ENCODE measurements at places on chromosomes 4 and X.

GRCh38 chrX:17038681-17039161, 92.3 kb downstream of the REPS2 start:
- no peak for DNase-seq

DNA sequence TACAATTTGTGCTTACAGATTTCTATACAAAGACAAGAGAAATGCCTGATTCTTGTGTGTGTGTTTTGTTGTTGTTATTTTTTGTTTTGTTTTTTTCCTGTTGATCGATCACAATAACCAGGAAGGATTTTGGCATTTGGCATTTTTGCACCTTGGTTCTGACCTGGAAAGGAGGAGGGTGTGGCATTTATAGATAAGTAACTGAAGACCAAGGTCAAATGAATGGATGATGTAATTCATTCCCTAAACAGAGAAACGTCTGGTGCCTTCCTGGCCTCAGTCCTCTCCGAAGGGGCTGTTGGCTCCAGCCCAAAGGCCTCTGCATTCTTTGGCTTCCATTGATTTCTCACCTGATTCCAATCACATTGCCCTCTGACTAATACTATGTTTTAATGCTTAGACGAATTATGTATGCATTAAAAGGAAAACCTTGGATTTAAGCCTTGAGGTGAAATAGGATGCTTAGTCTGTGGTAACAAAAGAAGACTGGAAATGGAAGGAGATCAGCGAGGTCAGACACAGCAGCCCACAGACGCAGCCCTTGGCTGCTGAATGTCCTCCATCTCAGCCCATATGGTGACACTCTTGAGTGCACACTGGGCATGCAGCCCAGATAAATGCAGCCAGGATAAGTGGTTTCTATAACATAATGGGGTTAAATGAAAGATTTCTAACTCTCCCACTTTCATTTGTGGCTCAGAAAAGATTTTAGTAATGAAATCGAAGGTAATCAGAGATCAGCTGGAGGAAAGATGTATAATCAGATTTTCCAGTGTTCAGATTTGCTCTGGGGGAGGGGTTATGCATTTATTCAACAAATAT, 60.5 kb upstream of the TRIM2 start:
- no peak for DNase-seq

DNA sequence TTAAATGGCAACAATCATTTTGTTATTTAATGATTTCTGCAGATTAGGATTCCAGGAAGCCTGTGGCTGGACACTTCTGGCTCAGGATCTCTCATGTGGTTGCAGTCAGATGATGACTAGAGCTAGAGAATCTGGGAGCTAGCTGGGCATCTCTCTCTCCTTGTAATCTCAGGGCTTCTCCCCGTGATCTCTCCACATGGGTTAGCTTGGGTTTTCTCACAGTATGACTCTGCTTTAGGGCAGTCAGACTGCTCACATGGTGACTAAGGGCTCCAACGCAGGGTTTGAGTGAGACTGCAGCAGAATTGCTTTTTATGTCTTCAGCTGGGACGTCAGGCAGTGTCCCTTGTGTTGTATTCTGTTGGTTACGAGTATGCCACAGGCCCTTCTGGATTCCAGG, 361.4 kb downstream of the CBLL2 start:
- DNase-seq, result no peak

DNA sequence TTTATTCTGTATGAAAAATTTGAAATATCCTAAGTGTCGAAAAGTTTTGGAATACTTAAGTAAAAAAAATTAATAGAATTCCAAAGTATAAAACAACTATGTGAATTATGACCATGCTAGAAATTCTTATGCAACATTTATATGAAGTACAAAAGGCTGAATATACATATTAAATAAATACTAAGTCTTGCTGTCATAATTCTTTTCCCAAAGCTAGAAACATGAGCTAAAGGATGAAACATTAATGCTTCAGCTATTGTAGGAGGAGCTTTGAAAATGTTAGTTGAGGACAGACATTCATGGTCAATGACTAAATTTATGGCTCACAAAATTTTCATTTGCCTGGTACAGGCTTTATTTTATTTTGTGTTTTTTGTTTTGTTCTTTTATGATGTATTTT, 207.3 kb downstream of the GABRB1 start:
- DNase-seq, result no peak

DNA sequence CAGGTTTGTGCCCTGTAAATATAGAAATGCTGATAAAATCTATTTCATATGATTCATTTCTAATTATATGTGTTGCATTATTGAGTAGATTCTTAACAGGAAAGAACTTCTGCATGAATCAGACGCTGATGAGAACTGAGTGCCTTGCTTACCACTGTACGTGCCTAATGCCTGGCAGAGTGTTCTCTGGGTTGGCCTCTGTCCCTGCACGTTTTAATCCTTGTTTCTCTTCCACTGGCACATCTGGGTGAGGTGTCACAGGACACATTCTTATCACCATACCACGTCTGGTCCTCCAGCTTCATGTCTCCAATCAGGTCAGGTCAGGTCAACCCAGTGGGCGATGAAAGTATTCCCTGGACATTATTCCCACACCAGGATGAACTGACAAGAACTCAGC, 53.6 kb downstream of the KLF3 start:
- DNase-seq, result no peak

DNA sequence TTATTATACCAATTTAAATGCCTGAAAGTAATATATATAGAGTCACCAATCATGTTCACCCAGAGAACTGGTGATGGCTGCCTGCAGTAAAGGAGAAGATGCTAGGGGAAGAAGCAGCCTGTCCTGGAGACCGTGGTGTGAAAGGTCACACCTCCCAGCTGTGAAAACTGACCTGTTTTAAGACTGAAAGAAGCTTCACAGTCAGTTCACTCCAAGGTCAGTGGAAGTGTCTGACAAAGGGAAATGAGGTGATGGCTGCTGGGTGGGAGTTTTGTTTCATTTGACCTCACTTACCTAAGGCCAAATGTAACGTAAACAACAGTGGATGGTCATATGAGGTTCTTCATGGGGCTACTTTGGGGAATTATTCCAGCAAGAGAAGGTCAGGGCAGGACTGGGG, 352.1 kb upstream of the GATB start:
- no peak for DNase-seq

DNA sequence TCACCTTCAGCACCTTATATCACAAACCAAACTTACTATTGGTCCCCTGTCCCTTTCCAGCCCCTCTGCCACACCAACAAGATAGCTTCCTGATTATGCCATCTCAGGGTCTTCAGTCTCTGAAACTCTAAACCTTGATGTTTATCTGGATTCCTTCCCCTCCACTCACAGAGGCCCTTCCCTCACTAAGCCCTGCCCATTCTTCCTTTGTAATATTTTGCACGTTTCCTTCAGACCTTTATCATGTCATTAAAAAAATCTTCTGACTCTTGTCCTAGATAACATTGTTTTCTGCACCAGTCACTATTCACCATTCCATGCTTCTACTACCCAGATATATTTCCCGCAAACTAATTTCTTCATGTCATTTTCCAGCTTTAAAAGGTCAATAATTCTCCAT, 17.7 kb upstream of the CEP135 start:
- no peak for DNase-seq

GRCh38 chr4:680928-681645, 6.7 kb downstream of the MYL5 start:
- DNase-seq, result no peak
